Right atrium auricular region (tissue), 2 donors: ENCODE measurements at places on chromosomes 6 and 20. TPM values are rescaled to one million over a fixed set of nuclear protein-coding genes. Genes with fewer than 3 reads are reported as not detected.

DNA sequence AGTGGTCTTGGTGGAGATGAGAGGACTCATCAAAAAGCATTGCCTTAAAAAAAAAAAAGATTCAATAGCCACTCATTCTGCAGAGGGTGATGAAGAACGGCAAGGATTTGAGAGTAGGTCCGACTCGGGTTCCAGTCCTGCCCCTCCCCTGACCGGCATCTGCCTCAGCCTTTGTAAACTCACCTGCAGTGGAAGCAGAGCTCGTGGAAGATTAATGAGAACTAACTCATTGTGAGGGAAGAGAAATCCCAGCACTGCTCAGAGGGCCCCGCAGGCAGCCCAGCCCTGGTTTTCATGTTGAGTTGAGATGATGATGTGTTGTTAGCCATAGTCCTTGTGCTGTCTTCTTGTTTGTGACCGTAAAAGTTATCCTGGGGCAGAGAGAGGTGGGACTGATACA is 59.4 kb downstream of the GCNT2 start:
- peaks cover 12% of the 10 kb centered on the region for H3K4me1 ChIP-seq
- H3K27ac ChIP-seq, result no peak overlapping the region
- no peak overlapping the region for H3K4me3 ChIP-seq
- no peaks in the 10 kb centered on the region for H3K36me3 ChIP-seq
- H3K27me3 ChIP-seq, result no peaks in the 10 kb centered on the region

DNA sequence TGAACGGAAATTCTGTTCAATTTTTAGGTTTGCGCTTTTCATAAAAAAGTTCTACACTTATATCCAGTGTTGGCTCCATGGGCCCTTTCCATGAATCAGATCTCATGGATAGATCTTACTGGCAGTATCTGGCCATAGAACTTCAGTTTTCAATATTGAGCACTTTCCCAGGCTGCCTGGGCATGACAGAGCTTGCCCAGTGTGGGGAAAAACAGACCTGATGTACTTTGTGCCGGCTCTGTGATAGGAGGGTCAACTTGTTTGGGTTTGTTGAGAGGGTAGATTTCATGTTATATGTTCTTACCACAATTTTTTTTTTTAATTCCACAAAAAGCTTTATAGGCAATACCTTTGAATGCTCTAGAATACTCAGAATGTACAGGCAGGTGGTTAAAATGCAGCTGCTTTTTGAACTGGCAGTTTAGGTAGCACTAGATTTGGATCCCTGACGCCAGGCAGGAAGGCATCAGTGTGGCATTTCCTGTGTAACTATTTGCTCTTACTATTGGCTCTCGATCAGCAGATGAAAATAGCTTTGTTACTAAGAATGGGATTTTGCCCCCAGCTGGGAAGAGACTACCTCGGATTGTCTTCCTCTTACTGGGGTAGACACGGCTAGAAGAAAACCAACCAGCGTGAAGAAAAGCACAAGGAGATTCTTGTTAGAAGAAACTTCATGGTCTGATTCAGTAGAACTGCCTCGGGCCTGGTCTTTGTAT is 404.9 kb upstream of the SOX4 start:
- no peaks in the 10 kb centered on the region for H3K36me3 ChIP-seq
- no peaks in the 10 kb centered on the region for H3K27me3 ChIP-seq
- H3K27ac ChIP-seq, result no peak overlapping the region
- H3K4me3 ChIP-seq, result no peak overlapping the region
- H3K4me1 ChIP-seq, result no peaks in the 10 kb centered on the region

The RAET1L gene
- not detected for total RNA-seq

The SGK2 gene
- total RNA-seq, result not detected
